ENCODE measurements at places on chromosomes 11 and 22.

DNA sequence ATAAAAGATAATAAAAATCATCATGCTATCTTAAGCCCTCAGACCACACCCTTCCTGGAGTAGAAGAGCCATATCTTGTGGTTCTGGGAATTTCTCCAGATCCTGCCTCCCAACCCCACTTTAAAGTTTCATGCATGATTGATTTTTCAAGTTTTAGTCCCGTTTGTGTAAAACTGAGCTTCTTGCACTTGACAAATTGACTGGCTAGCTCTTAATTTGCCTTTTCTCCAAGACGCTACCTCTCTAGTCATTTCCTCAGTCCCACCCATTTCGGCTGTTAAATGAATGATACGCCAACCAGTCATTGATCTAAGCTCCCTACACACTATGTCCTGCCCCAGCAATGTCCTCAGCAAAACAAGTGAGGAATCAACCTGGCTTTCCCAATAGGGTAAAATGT lies 71.8 kb upstream of the TEAD1 start:
- no peak for DNase-seq

DNA sequence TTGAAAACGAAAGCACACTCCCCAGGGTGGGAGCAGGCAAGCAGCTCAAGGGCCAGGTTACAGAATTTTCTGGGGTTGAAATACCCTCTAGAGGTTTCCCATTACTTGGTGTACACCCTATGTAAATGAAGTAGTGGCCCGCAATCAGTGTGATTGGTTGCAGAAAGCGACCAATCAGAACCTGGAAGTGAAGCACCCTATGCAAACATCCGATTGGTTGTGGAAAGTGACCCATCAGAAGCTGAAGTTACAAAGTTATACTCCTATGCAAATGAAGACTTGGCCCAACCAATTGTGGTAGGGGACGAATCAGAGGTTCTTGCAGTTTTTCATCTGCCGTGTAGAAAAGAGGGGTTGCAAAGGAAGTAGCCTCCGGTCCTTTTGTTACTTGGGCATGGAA lies 19.2 kb downstream of the PRR5 start:
- DNase-seq, result no peak

GRCh38 chr22:48428631-48429371 lies 1398.9 kb downstream of the BRD1 start:
- DNase-seq, result no peak

GRCh38 chr22:47966316-47966715 lies 1203.9 kb downstream of the TBC1D22A start:
- no peak for DNase-seq

DNA sequence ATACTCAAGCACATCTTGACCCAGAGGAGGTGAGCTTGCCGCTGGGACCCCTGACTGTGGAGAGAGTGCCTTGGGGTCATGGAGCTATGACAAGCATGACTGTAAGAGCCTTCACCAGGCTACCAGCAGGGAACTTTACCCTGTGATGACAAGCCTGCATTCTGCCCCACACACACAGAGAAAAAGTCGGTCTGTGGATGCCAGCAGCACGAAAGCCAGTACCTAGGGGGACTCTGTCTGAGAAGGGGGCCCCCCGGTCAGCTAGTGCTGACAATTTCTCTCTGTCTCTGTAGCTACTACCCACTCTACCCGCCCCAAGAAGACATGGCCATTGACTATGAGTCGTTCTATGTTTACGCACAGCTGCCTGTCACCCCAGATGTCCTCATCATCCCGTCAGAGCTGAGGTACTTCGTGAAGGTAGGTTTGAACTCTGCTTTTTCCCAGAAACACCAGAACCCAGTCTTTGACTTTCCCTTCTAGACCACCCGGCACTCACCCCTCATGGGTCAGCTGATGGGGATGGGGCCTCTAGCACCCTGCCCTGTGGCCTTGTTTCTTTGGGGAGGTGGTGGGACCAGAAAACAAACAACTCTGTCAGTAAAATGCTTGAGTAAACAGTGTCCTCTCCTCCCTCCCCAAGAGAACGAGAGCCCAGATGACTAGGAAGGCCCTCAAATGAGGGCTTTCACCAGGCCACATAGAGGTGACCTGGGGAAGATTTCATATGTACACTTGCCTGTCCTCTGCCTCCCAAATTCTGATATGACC lies 18.9 kb upstream of the CDC42EP2 start:
- no peak for DNase-seq
